Epithelial cell of esophagus (primary cell): ENCODE measurements at places on chromosomes 1 and 21.

DNA sequence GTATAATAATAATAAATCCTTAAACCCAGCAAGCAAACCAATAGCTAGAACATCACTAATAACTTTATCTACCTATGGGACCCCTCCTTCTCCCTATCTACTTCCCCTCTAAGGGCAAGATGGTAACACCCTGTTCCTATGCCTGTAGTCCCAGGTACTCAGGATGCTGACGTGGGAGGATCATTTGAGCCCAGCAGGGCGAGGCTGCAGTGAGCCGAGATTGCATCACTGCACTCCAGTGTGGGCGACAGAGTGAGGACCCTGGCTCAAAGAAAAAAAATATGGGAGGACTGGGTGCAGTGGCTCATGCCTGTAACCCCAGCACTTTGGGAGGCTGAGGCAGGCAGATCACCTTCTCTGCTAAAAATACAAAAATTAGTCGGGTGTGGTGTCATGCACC lies 143.1 kb upstream of the SLC45A1 start:
- peak; percentile 60 for DNase-seq

- no peak for DNase-seq
Measured at GRCh38 chr1:204711947-204712701, 26.6 kb upstream of the LRRN2 start.

DNA sequence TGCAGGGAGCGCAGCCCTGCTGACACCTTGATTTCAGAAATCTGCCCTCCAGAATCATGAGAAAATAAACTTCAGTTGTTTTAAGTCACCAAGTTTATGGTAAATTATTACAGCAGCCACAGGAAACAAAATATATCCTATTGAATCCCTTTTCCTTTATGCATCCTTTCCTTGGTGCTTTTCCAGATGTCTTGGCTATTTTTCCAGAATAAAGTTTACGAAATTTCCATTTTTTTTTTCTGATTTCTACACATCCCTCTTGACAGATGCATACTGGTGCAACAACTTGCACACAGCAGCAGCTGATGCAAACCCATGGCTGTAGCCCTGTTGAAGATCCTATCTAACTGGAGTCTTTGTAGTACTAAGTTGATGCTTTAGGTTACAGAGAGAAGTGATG lies 111.1 kb upstream of the KCNE2 start:
- no peak for DNase-seq

- no peak for DNase-seq
Measured at GRCh38 chr1:153750026-153750995, 22.5 kb downstream of the INTS3 start.

DNA sequence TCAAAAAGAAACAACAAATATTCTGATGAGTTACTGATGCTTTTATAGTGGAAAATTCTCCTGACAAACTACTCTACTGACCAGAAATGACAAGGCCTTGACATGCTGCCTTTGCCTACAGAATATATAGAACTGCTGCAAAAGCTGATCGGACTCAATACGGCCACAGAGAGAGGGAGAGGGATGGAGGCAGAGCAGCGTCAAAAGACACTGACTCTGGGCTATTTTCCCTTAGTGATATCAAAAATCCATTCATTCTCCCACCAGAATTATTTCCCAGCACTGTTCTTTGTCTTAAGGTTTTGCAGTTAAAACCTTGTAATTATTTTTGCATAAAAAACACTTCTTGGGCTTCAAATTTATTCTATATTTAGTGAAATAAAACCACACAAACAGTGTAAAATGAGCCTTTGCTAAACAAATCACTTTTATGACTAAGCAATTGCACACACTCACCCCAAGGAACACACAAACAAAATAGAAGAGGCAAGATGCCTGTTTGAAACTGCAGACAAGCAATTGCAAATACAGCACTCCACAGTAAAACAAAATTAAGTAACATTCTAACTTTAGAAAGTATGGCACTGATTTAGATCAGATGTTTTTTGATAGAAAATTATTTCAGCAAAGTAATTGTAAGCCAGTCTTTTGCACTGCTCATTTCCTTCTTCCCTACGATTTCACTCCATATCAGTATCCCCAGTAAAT lies 1036.4 kb downstream of the ADGRL2 start:
- peak; percentile 6 for DNase-seq

DNA sequence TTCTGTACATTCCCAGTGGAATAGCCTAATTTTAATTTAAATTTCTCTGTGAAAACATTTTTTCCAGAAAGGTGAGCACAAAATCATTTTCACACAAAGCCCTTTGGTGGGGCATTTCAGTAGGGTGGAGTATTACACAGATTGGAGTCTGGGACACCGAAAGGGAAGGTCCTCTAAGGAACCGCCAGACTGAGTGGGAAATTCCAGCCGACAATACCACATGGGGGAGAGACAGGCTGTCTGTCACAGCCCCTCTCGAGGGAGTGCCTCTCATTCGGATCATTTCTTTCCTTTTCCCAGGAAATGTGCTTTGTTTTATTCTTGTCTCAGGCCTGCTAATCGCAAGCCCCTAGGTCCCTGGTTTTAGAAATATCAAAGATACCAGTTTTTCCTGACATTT lies 150.6 kb upstream of the HOOK1 start:
- DNase-seq, result no peak

- no peak for DNase-seq
Measured at GRCh38 chr1:65497256-65497830, 76.9 kb downstream of the LEPR start.

DNA sequence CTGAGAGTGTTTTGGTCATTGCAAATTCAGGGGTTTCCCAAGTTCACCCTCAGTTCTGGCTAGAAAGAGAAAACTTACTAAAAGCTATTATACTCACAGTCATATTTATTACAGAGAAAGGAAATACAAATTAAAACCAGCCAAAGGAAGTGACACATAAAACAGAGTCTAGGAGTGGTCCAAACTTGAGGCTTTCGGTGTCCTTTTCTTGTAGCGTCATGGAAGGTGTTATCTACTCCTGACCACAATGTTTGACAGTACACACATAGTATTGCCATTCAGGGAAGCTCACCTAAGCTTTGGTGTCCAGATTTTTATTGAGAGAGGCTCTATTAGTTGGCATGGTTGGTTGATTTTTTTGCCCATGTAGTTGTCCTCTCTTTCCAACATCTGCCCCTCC lies 59.0 kb downstream of the SLC35A3 start:
- no peak for DNase-seq

- DNase-seq, result peak; percentile 98
Measured at GRCh38 chr1:201311356-201312011, 28.2 kb downstream of the PKP1 start.

DNA sequence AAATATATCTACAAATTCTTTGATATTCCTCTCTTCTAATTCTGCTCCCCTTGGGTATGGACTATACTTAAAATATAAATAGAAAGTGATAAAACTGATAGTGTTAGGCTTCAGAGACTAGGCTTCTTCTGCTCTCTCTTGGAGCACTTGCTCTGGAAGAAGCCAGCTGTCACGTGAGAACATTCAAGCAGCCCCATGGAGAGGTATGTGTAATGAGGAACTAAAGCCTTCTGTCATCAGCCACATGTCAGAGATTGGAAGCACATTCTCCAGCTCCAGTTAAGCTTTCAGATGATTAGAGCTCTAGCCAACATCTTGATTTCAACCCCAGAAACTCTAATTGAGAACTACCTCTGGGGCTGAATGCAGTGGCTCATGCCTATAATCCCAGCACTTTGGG lies 34.3 kb downstream of the XKR8 start:
- DNase-seq, result no peak

DNA sequence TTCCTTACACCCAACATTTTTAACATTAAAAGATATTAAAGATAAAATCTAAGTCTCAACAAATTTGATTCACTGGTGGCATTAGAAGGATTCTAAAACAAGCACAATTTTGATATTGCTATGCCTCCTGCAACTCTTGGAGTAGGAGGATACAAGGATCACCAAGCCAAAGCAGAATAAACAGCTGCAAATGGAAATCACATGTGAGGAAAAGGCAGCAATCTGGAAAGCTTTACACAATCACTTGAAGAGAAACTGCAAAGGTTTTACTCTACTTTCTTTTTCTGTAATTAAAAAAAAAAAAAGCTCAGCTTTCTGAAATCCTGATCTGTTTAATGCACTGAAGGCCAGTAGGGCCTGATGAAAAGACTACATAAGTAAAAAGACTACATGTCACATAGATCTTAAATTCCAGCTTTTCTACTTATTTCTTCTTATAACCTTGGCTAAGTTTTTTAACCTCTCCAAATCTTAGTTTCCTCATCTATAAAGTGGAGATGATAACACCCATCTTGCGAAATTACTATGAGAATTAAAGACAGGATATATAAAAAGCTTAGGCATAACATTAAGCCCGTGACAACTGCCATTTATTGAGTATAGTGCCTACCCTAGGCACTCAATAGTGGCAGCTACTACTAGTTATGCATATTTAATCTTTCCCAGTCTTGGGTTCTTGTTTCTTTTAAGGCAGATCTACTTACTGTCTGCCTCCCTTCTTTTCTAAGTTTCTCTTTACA lies 73.5 kb downstream of the EPS15 start:
- no peak for DNase-seq

DNA sequence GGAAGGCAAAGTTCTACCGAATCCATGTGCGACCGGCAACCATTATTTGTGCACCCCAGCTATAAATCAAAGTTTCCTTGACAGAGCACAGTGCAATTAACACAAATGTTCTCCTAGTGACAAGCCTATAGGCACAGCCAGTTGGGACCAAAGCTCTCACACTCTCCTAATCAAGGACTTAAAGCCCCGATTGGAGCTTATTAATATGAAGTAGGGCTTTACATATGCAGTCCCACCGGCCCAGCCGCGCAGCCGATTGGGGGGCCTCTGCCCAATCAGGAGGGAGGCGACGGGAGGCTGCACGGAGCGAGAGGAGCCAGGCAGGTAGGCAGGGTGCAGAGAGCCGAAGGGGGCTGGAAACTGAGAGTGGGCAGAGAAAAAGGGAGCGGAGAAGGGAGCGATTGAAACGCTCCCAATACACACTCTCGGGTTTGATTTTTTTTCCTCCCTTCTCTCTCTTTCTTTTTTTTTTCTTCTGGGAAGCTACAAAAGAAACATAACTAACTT lies at the start of gene ESRRG:
ESRRG (minus strand) TSS at position 156 of the 507 bp plus-strand sequence; CDS start at position 26, 130 bp downstream.
- DNase-seq, result peak; percentile 25

- no peak for DNase-seq
Measured at GRCh38 chr1:53116307-53116810, 26.1 kb downstream of the SLC1A7 start.

DNA sequence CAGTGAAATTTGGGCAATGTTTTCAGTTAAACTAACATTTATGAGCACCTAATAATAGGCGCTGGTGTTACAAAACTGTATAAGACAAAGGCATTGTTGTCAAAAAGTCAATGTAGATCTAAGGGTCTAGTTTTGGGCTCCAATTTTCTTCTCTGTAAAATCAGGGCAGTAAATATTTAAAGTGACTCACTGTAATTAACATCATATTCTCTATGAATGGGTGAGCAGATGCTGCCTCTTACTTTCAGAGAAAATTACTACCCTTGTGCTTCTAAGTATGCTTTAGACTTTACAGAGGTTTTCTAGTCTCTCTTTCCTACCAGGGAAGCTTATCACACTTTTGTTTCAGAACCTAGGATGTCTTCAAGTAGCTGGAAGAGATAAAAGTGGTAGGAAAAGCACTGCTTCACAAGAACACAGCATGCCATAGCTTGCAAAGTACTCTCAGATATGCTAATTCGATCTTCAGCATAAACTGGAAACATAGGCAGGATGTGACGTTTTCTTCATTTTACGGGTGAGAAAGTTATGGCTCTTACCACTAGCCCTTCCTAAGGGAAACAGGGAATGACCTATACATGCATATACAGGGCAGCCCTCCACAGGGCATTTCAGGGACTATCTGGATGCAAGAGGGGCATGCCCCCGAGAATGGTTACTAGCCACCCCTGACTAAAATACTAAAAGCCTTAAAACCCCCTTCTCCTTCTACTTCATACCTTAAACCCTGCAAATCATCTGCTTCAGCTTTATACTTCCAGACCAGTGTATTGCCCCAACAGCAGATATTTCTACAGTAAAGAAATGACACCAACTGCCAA lies 2.6 kb downstream of the C1orf116 start:
- DNase-seq, result peak; percentile 72

DNA sequence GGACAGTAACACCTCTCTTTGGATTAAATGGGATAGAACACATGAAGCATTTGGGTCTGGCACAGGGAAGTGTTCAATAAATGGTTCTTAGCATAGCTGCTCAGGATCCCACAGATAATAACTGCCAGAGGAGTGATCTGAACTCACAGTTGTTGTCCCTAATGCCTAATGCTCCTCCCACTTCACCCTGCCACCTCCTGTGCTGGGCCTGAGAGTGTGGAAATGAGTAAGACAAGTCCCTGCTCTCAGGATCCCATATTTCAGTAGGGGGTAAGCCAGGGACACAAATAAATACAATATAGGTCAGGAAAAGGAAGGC lies 19.9 kb upstream of the FOXO6 start:
- no peak for DNase-seq

DNA sequence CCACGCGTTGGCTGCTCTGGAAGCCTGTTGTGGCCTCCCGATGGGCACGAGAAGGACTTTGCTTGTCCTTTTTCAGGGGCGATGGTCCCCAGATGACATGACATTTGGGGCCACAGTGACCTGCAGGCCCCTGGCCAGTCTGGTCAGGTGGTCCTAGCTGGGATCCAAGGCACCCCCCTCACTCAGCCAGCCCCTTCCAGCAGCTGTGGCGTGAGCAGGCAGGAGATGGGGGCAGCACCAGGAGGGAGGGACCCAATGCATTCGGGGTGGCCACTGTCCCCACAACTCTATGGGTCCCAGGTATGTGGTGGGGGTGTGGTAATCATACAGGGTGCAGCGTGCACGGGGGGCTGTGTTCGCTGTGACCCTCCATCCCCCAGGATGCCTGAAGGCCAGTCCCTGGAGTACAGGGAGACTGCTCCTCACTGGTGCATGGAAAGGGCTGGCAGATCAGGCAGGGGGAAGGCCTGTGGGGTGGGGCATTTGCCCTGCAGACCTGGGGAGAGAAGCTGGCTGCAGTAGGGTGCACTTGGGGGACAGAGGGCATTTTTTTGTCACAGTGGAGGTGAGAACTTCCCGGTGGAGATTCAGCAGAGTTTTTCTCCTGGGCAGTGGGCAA lies 31.7 kb downstream of the WNT3A start:
- no peak for DNase-seq
